ENCODE measurements at places on chromosomes 4 and X.

- DNase-seq = peak; percentile 46
Observed at GRCh38 chrX:2627272-2627867, 63.7 kb upstream of the CD99 start.

- DNase-seq = no peak
Observed at GRCh38 chr4:86554646-86555045, 39.5 kb upstream of the PTPN13 start.

DNA sequence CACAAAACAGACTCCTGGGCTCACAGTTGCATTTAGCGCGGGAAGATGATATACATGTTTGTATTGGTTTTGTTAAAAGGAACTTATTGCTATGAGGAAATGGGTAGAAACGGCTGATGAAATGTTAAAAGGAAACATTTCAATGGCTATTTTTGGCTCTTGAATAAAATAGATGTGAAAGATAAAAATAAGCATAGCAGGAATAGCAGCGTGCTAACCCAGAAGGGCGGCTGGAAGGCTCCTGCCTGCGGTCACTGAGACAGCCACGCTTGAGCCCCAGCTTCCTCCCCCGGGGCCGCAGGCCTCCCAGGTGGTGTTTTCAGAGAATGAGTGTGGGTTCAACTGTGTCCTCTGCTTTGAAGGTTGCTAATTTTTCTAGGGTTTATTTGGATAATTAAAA is 35.0 kb upstream of the CLCN4 start:
- DNase-seq = no peak

- DNase-seq = peak; percentile 46
Observed at GRCh38 chrX:135484641-135485289, 35.7 kb upstream of the INTS6L start.
